ENCODE measurements at places on chromosomes 1 and 21.
A peak's percentile ranks its signal among the peaks of the same experiment; 100 is the strongest.

- no peak for DNase-seq
Observed at GRCh38 chr1:203663294-203663693, 36.7 kb downstream of the ATP2B4 start.

DNA sequence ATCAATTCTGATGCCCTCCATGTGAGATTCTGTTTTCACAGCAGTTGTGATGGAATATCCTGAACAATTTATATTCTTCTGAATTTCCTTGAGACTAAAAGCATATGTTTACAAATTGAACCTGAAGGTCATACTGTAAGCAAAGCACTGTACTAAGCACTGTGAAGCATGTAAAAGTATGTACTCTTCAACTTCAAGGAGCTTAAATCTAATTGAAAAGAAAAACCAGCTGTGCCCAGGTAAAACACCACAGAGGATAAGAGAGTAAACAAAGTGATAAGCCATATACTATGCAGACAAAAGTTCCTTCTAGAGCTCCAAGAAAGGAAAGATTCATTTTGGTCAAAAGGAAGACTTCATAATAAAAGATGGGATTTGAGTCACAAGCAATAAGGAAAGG, 71.9 kb downstream of the TTLL7 start:
- DNase-seq, result no peak

- peak; percentile 81 for DNase-seq
Observed at GRCh38 chr1:1858382-1859086, 32.4 kb downstream of the GNB1 start.

DNA sequence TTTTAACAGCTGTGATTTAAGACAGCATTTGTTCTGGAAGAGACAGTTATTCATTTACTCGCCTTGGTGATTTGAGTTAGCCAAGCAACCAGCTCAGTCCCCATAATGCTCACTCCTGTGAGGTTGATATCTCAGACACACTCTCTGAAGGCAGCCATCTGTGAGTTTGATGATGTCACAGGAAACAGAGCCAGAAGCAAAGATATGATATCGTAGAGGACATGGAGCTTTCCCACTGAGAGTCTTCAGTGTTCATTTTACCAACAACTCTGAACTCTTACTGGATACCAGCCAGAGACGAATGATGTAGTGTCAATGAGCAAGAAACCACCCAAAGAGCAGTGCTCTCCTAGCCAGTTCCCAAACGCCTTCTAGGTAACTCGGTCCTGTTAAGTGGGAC, 219.4 kb downstream of the SLC35F3 start:
- DNase-seq, result no peak

- no peak for DNase-seq
Observed at GRCh38 chr1:3811595-3811911, 15.3 kb upstream of the LRRC47 start.

DNA sequence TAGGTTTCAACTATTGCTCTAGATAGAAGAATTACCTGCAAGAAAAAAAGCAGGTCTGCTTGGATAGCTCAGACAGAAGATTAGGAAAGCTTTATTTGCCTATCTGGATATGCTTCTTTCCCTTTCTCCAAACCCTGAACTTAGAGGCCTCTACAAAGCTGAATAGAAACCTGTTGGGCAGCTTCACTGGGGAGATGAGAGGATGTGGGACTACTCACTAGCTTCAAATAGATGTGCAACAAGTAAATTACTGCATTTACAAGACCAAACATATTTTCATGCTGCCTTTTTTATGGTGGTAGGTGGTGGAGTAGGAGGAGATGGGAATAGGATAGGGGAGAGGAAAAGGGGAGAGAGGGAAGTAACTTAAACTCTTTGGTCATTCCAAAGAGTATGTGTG, 6.4 kb downstream of the CLCA2 start:
- DNase-seq, result no peak

DNA sequence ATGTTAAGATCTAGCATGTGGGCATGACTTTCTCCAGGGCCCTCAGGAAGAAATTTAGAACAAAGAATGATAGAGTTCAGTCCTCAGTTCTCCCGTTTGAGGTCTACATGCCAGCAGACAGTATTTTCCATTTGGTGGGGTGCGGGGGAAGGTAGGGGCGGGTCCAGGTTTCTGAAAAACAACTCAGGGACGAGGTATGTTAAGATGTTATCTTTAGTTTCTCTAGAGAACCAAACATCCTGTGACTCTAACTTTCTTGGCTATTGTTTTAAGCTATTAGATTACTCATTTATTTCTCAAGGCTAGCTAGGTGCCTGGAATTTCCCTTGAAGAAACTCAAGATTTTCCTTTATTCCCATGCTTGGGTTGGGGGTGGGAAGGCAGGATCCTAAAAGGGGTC, 42.3 kb upstream of the SYT14 start:
- no peak for DNase-seq

DNA sequence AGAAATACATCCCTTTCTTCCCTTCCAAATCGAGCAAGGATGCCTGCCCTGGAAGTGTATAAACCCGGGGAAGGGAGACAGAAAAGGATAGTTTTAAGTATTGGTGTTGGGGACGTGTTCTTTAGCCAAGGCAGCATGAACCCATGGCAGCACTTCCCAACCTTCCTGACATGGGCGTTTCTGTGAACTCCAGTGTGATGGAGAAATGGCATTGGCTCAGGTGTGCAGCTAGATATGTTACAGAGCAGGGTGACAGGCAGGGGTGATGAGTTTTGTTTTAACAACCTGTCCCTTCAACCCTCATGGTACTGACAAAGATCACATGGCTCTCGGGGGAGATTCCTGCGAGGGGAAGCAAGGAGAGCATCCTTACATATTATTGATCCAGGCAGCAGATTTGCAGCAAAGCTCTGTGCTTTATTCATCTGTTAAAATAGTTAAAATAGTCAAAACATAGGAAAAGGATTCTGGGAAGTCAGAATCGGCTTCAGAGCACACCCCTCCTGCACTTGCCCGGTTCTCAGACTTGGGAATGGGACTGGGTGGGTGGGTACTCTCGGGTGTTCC, 4.0 kb downstream of the MX1 start:
- no peak for DNase-seq

DNA sequence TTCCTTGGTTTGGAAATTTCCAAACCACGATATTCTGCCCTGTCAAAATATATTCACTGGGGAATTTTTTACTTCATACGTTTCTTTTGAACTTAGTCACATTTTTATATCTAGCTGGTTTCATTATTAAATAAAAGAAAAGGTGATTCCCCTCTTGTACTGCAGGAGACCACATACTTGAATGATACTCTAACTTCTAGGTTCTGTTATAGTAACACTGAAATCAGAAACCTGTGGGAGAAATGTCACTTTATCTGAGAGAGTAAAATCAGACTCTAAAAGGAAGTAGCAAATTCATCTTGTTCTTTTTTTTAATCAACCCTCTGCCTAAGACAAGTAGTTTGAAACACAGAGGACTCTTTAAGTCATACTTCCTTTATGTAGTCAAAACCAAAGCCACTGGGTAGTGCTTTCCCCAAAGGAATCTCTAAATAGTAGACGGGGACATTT, 34.4 kb downstream of the MRPL39 start:
- no peak for DNase-seq

Data from head of caudate nucleus (tissue), 42 donors.